ENCODE measurements at places on chromosomes 7 and 10.
A peak's percentile ranks its signal among the peaks of the same experiment; 100 is the strongest.

DNA sequence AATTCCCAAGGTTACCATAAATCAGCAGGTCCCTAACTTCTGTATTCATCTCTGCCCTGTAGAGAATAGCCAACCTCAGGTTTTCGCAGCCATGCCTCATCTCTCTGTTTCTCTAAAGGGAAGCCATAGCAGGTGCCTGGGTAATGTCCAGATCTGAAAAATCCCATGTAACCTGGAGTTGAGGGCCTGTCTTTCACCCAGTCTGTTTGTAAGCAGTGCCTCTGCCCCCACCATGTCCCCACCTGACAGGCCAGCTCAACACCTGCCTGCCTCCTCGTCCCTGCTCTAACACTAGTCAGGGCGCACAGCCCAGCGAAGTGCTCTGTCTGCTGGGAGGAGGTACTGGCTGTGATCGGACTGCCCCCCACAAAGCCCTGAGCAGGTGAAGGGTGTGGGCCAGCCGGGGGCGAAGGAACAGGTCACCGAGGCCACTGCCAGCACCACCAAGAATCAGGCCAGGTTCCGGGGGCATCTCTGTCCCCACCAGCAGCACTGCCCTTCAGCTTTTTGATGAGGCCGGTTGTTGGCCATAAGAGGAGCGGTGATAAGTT is 210.4 kb downstream of the MGMT start:
- no peak for DNase-seq

- DNase-seq = peak; percentile 92
These were observed 1157.4 kb upstream of the AUTS2 start for GRCh38 chr7:68440866-68441265.

DNA sequence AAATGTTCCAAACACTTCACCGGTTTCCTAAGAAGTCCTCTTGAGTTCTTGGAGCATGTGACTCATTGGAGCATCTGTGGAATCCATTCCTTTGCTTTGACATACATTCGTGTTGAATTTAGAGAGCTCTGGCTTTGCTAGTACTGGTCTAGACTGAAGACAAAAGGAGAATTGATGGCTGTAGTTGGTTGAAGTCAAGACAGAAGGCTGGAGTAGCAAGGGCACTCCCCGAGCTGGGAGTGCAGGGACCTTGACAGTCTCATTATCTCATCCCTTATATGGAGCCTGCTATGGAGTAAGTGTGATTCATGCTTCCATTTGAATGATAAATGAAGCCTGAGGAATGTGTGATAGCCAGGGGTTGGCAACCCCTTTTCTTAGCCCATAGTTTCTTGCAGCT is 1249.1 kb downstream of the TYW1 start:
- no peak for DNase-seq

- no peak for DNase-seq
These were observed 78.5 kb downstream of the TRIM24 start for GRCh38 chr7:138538518-138538917.

DNA sequence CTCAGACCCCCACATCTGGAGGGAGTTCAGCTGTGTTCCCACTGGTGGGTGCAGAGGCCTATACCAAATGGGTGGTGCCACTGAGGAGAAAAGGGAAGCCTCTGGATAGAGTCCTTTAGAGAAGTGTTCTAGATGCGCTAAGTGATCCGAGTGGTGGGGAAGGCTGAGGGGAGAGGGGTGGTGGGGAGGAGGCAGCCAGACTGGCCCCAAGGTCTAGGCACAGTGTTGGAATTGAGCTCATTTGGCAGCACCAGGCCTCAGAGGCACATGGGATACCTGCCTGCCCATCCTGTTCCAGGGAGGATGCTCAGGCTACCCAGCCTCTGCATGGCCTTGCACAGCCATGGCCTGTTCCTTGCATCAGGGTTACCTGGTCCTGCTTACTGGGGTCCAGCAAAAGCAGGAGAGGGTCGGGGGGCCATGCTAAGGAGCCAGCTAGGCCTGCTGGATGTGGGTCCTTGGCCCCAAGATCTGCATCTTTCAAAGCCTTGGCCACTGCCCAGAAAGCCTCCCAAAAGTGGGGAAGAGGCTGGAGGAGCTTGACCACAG is 99.6 kb downstream of the NEURL1 start:
- no peak for DNase-seq

DNA sequence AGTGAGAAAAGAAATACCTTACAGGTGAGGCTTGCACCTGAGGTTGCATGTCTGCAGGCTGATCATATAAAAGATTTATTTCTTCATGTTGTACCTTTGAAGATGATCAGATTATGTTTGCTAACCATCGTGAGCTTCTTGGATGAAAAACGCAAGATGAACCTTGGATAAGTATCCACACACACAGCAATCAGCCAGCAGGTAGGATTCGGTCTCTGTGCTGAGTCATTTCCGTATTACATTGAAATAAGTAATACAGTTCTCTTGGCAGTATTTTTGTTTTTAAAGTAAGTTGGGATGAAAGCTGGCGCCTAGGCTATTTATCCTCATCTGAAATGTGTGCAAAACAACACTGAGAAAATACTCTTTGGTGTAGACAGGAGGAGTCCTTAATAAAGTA is 109.0 kb upstream of the PRKCQ start:
- DNase-seq = no peak

DNA sequence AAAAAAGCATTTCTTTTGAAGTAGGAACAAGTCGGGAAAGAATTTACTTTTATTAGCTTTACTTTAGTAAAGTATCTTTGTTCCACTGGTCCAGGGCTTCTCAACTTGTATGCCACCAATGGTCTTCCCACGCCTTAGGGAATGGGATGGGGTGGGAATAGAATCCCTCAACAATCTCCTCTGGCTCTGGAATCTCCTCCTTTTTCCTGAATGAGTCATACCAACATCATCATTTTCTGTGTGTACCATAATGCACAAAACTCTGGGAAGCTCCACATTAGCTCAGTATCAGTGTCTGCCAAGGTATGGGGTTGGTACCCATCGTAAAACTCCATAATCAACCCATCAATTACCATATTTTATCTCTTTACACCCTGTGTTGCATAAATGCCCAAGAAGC is 159.4 kb upstream of the BMPER start:
- DNase-seq = no peak

DNA sequence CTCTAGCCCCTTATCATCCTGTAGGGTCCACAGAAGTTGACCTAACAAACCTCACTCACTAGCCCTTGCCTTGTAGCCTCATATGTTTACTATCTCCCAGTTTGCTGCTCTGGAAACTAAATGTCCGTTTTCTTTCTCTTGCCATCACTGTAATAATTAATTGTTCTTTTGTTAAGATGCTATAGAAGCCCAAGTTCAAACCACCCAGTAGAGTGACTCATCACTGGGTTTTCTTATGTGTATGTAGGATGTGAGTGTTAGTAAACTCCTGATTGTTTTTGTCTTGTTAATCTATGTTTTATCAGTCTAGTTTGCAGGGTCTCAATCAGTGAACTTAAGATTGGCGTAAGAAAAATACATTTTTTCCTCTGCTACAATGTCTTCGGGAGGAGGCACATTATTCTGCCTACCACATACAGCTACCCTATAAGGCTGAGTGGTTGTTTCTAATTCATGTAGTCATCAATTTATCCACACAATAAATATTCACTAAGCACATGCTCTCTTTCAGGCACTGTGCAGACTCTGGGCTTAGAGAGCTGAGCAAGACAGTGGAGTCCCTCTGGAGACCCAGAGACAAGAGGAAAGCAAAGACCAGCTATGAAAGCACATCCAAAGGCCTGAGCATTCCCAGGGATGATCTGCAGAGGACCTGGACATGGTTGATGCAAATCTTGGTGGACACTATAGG is 474.1 kb upstream of the AKR1E2 start:
- no peak for DNase-seq

- no peak for DNase-seq
These were observed 502.1 kb downstream of the KCNMA1 start for GRCh38 chr10:77135555-77135954.

GRCh38 chr7:88322151-88322550 is 15.5 kb upstream of the STEAP4 start:
- no peak for DNase-seq

- no peak for DNase-seq
These were observed 121.6 kb upstream of the TBX20 start for GRCh38 chr7:35375516-35375915.

DNA sequence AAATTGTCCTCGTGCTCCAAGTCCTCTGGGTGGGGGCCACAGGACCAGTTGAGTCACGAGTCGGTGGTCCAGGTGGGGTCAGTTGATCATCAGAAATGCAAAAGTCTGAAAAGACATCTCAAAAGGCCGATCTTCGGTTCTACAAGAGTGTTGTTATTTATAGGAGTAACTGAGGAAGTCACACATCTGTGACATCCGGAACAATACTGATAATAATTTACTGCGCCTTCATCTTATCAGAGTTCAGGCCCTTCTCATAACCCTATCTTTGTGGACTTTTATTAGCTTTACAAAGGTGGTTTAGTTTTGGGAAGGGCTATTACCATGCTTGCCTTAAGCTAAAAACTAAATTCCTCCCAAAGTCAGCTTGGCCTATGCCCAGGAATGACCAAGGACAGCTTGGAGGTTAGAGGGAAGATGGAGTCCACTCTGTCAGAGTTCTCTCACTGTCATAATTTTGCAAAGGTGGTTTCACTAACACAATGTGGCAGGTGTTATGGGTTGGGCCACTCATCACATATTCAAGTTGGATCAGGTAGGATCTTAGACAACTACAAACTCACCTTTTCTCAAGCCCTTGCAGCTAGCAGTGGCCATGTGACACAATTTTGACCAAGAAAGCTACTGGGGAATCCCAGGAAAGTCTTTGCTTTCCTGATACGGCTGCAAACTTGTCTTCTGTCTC is 54.7 kb upstream of the CHST3 start:
- DNase-seq = no peak

- no peak for DNase-seq
These were observed 370.0 kb upstream of the IGFBP3 start for GRCh38 chr7:46291050-46291438.

- DNase-seq = no peak
These were observed 34.0 kb downstream of the ZDHHC6 start for GRCh38 chr10:112412696-112413095.

DNA sequence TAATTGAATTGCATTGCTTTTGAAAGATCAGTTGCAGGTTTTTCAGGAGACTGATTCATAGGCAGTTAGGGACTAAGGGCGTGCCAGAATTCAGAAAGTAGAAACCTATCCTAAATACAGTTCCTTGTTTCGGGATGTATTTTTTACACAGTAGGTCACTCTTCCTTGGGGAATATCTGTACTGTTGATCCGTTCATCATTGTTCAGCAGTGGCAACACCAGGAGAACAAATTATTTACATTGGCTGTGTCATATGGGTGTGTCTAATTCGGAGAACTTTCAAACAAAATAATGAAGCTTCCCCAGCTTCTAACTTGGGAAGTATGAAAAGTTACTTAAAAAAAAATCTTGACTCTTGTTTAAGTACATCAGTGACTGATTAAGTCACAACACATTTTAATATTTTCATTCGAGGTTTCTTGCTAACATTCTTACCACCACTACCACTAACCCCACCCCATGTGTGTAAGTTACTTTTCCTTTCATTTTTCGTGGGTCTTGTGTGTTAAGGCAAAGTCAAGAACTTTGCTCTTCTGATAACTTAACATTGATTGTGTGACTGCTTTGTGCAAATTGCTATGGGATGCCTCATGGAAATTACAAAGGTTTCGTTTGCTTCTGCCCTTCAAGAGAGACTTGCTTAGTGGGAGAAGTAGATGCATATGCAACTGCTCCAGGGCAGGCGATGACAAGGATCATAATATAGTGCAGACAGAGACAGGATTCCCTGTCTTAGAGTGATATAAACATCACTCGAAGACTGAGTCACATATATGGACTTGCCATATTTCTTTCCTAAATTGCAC is 43.8 kb upstream of the RPA3 start:
- DNase-seq = no peak

GRCh38 chr7:16804674-16805439 is at the start of gene AGR2:
TSS of gene AGR2 (minus strand) at chr7:16804999. CDS start at chr7:16801796, 3,203 bp downstream.
- no peak for DNase-seq
